Osteoblast (primary cell): ENCODE measurements at places on chromosomes 11 and 22. TPM values are rescaled to one million over a fixed set of nuclear protein-coding genes. Genes with fewer than 3 reads are reported as not detected.

GRCh38 chr11:130087294-130087926 lies 17.7 kb downstream of the APLP2 start:
- H3K4me3 ChIP-seq, result no peak overlapping the region
- H3K27ac ChIP-seq, result no peak overlapping the region
- no peak for DNase-seq
- peaks cover 5% of the 10 kb centered on the region for H3K36me3 ChIP-seq
- H3K4me1 ChIP-seq, result no peaks in the 10 kb centered on the region
- no peaks in the 10 kb centered on the region for H3K27me3 ChIP-seq

- H3K27me3 ChIP-seq, result peaks cover 50% of the 10 kb centered on the region
- no peak for DNase-seq
- no peaks in the 10 kb centered on the region for H3K4me1 ChIP-seq
- H3K27ac ChIP-seq, result no peak overlapping the region
- no peak overlapping the region for H3K4me3 ChIP-seq
These were observed 6.4 kb upstream of the RFPL1 start for GRCh38 chr22:29431986-29432385.

GRCh38 chr11:93089474-93090102 lies 108.2 kb downstream of the SLC36A4 start:
- H3K4me3 ChIP-seq, result no peak overlapping the region
- H3K36me3 ChIP-seq, result no peaks in the 10 kb centered on the region
- no peaks in the 10 kb centered on the region for H3K27me3 ChIP-seq
- no peak overlapping the region for H3K27ac ChIP-seq
- H3K4me1 ChIP-seq, result peaks cover 11% of the 10 kb centered on the region
- DNase-seq, result no peak

DNA sequence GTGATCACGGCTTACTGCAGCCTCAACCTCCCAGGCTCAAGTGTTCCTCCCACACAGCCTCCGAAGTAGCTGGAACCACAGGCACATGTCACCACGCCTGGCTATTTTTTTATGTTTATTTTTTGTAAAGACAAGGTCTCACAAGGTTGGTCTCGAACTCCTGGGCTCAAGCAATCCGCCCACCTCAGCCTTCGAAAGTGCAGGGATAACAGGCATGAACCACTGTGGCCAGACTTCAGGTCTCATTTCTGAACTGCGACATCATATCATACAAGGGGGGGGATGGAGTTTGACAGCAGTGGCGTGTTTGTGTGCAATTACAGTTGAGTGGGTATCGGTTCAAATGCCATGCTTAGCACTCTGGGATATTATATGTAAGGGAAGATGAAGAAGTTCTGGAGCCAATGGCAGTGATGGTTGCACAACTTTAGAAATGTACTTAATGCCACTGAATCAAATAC lies 6.9 kb downstream of the NAALADL1 start:
- H3K4me1 ChIP-seq, result peaks cover 8% of the 10 kb centered on the region
- H3K27me3 ChIP-seq, result peaks cover 6% of the 10 kb centered on the region
- H3K4me3 ChIP-seq, result no peak overlapping the region
- peak; percentile 48 for DNase-seq
- H3K27ac ChIP-seq, result no peak overlapping the region

GALNT18 gene
- total RNA-seq, result 3.2 and 4.7 TPM in 2 replicates

DNA sequence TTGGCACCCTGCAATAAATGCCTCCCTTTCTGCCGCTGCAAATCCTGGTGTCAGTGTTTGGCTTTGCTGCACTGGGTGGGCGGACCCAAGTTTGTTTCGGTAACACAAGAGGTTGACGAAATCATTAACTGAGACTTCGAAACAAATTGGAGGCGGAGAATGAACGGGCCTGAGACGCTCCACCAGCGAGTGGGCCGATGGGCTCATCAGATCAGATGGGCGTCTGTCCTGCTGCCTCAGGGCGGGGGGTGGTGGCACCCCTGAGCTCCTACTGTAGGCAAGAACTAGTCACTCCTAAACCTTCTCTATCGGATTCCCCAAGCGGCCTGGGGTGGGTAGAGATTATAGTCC lies 918 bp upstream of the CAPN5 start:
- no peaks in the 10 kb centered on the region for H3K27me3 ChIP-seq
- H3K4me1 ChIP-seq, result peaks cover 14% of the 10 kb centered on the region
- DNase-seq, result no peak
- peak overlapping the region; percentile 82 for H3K4me3 ChIP-seq
- peak overlapping the region; percentile 75 for H3K27ac ChIP-seq

DNA sequence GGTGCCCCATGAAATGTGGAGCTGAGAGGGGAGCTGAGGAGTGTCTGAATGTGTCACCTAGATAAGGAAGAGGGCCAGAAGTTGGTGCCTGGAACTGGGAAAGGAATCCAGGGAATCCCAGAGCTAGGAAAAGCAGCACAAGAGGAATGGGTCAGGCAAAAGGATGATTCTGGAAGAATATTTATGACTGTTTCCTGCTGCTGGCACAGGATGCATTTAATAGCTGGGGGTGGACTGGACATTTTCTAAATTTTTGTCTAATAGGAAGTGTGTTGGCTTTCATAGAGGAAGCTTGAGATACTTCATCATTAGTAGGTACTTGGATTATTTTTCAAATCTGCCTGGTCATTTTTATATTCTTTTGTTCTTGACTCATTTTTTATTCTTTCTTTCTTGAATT lies 17.4 kb upstream of the MRGPRX2 start:
- no peak overlapping the region for H3K27ac ChIP-seq
- DNase-seq, result no peak
- no peaks in the 10 kb centered on the region for H3K36me3 ChIP-seq
- no peak overlapping the region for H3K4me3 ChIP-seq

GRCh38 chr22:24129263-24129651 lies 52.0 kb upstream of the SUSD2 start:
- H3K36me3 ChIP-seq, result peaks cover 5% of the 10 kb centered on the region
- no peak overlapping the region for H3K4me3 ChIP-seq
- peaks cover 3% of the 10 kb centered on the region for H3K4me1 ChIP-seq
- H3K27ac ChIP-seq, result no peak overlapping the region
- no peaks in the 10 kb centered on the region for H3K27me3 ChIP-seq

DNA sequence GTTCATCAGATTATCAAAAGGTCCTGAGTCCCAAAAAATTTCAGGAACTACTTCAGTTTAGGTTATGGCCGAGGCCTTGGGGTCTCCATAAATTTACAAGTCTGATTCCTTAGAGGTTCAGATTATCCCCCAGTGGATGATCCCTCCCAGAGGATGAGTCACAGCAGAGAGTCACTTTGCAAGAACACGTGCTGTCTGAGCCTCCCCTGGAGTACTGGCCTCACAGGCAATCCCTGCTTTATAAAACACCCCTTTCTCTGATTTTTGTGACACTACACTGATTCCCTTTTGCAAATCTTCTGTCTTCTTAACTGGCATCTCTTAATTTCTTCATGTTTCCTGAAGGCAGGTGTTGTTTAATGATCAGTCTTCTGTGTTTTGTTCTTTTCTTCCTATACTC lies 45.3 kb downstream of the CCDC34 start:
- H3K27ac ChIP-seq, result peak overlapping the region; percentile 86
- H3K27me3 ChIP-seq, result no peaks in the 10 kb centered on the region
- H3K4me1 ChIP-seq, result peaks cover 42% of the 10 kb centered on the region

PACSIN3 gene
- 11.2 and 12.7 TPM in 2 replicates for total RNA-seq

GRCh38 chr11:26942356-26942755 lies 51.6 kb upstream of the FIBIN start:
- H3K4me3 ChIP-seq, result no peak overlapping the region
- no peak for DNase-seq
- no peaks in the 10 kb centered on the region for H3K36me3 ChIP-seq
- peaks cover 28% of the 10 kb centered on the region for H3K4me1 ChIP-seq
- no peak overlapping the region for H3K27ac ChIP-seq

TPBGL gene
- total RNA-seq, result not detected in 2 replicates

OMP gene
- 0.88 TPM in 1 of 2 replicates, not detected in the other for total RNA-seq

GRCh38 chr11:28701760-28702449 lies 593.7 kb downstream of the METTL15 start:
- H3K27me3 ChIP-seq, result no peaks in the 10 kb centered on the region
- no peak for DNase-seq
- no peaks in the 10 kb centered on the region for H3K36me3 ChIP-seq
- H3K27ac ChIP-seq, result no peak overlapping the region
- peaks cover 8% of the 10 kb centered on the region for H3K4me1 ChIP-seq

- H3K27ac ChIP-seq, result no peak overlapping the region
- H3K36me3 ChIP-seq, result peaks cover 34% of the 10 kb centered on the region
- H3K4me1 ChIP-seq, result peaks cover 9% of the 10 kb centered on the region
- H3K4me3 ChIP-seq, result peak overlapping the region; percentile 59
- peaks cover 34% of the 10 kb centered on the region for H3K27me3 ChIP-seq
These were observed 4.6 kb downstream of the PHOX2A start for GRCh38 chr11:72239313-72239848.

DNA sequence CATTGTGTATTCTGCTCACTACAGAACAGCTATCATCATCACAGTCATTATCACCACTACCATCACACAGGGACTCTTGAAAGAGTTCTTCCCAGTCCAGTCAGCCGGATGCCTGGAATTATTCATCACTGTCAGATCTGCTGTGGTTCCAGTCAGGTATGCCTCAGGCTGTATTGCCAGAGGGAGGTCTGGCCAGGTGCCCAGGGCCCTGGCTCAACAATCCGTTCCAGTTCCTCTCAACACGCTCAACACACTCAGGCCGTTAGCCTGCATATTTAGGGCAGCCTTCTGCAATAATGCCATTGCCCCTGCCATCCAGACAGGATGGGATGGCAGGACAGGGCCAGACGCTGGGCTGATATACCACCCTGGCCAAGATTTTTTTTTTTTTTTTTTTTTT lies 28.6 kb upstream of the RASL10A start:
- H3K27ac ChIP-seq, result peak overlapping the region; percentile 21
- peak; percentile 95 for DNase-seq
- H3K36me3 ChIP-seq, result peaks cover 51% of the 10 kb centered on the region

- no peak overlapping the region for H3K4me3 ChIP-seq
- H3K27ac ChIP-seq, result no peak overlapping the region
- H3K36me3 ChIP-seq, result peaks cover 3% of the 10 kb centered on the region
- H3K27me3 ChIP-seq, result no peaks in the 10 kb centered on the region
- H3K4me1 ChIP-seq, result peaks cover 8% of the 10 kb centered on the region
- no peak for DNase-seq
These were observed 91.8 kb downstream of the MRTFA start for GRCh38 chr22:40544758-40545157.

DNA sequence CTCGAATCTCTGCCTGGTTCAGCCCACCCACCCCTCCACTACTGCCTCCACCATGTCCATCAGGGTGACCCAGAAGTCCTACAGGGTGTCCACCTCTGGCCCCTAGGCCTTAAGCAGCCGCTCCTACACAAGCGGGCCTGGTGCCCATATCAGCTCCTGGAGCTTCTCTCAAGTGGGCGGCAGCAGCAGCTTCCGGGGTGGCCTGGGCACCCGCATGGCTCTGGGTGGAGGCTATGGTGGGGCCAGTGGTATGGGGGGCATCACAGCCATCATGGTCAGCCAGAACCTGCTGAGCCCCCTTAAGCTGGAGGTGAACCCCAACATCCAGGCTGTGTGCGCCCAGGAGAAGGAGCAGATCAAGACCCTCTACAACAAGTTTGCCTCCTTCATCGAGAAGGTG lies 3.0 kb upstream of the SCUBE2 start:
- peaks cover 8% of the 10 kb centered on the region for H3K27me3 ChIP-seq
- DNase-seq, result no peak
- H3K4me1 ChIP-seq, result peaks cover 4% of the 10 kb centered on the region
- H3K4me3 ChIP-seq, result no peak overlapping the region
- H3K27ac ChIP-seq, result no peak overlapping the region
- H3K36me3 ChIP-seq, result no peaks in the 10 kb centered on the region

DNA sequence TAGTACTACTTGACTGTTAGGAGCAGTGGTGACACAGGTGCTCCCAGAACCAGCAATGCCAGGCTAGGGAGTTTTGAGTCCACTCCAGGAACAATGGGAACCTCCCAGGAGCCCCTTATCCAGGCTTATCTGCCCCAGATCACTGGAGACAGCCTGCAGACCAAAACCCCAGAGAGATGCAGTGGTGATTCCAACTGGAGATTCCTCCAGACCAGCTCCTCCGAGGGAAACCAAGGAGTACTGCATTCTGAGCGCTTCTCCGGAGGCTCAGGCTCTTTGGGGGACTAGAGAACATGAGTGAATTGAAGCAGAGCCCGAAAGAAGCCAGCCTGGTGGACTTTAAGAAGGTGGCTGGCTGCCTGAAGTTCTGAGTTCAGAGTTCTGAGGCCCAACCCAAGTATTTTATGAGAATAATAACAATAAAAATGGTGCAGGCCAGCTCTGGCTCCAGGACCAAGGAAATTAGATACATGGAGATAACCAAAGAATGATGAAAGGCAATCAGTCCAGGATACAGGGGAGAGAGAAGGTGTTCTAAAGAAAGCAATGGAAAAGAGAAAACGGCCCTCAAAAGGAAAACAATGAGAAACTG lies 1.3 kb upstream of the TMEM25 start:
- H3K4me3 ChIP-seq, result peak overlapping the region; percentile 83
- no peak overlapping the region for H3K27ac ChIP-seq
- peak; percentile 86 for DNase-seq
- peaks cover 9% of the 10 kb centered on the region for H3K36me3 ChIP-seq
- no peaks in the 10 kb centered on the region for H3K27me3 ChIP-seq

DNA sequence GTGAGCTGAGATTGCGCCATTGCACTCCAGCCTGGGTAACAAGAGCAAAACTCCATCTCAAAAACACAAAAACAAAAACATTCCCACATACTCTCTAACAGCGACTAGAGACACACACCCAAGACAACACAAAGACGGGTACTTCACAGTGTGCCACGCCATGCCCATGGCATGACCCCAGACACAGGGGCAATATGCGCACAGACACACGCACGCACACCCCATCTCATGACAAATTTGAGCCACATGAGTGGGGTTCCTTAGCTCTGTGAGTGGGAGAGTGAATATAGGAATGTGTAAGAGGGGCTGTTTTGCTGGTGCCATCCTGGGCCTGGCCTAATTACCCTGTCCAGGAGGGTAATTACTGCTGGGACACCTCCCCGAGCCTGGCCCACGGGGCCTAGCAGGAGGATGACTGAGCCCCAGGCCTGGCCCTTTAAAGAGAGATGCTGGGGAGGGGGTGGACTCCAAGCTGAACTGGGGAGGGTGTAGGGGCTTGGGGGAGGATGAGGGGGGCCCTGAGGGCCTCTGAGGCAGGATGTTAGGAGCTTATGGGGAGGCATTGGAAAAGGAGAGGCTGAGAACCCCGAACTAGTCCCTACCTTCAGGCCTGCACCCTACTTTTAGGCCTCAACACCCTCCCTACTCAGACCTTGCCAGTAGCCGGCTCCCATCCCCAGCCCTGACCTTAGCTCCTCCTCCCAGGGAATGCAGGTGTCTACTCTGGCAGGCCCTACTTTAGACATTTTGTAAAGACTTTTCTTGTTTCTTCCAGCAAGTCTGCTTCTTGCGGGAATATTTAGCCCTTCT lies 1.5 kb downstream of the LTBP3 start:
- peaks cover 50% of the 10 kb centered on the region for H3K4me1 ChIP-seq
- H3K27ac ChIP-seq, result peak overlapping the region; percentile 73
- H3K36me3 ChIP-seq, result peaks cover 12% of the 10 kb centered on the region
- peak overlapping the region; percentile 82 for H3K4me3 ChIP-seq

DNA sequence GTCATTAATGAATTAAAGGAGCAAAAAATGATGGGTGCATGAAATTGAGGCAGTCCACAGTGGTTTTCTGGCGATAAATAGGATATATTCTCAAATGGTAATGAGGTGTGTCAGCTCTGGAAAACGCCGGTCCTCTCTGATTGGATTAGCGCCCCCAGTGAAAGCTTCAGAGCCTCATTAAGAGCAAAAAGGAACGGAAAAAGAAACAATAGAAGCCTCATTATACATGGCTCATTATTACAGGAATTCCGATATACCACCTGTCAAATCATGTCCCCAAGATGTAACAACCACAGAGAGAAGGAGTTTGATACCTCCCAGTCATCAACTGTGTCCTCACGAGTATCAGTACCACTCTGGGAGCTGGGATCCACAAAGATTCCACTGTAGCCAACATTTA lies 175.7 kb upstream of the PITPNB start:
- no peaks in the 10 kb centered on the region for H3K27me3 ChIP-seq
- DNase-seq, result no peak
